H1 (cell line): ENCODE measurements at places on chromosomes 5 and 9. TPM values are rescaled to one million over a fixed set of nuclear protein-coding genes. Genes with fewer than 3 reads are reported as not detected.

Gene ZNF169
- 5.2 and 7.0 TPM in 2 replicates for total RNA-seq

Gene ADAMTSL2
- total RNA-seq, result 0.69 and 0.74 TPM in 2 replicates

- no peak for DNase-seq
- H3K4me1 ChIP-seq, result no peaks in the 10 kb centered on the region
- no peak overlapping the region for H3K4me3 ChIP-seq
- H3K27me3 ChIP-seq, result no peaks in the 10 kb centered on the region
- no peak overlapping the region for H3K27ac ChIP-seq
These were observed 80.3 kb upstream of the PHYKPL start for GRCh38 chr5:178312880-178313282.

GRCh38 chr9:128056086-128056485 is 11.0 kb downstream of the NAIF1 start:
- no peaks in the 10 kb centered on the region for H3K36me3 ChIP-seq
- no peak overlapping the region for H3K27ac ChIP-seq
- no peaks in the 10 kb centered on the region for H3K4me1 ChIP-seq
- H3K4me3 ChIP-seq, result no peak overlapping the region

- H3K36me3 ChIP-seq, result no peaks in the 10 kb centered on the region
- no peak for DNase-seq
These were observed 39.7 kb downstream of the ZNF366 start for GRCh38 chr5:72467461-72467860.

GRCh38 chr9:14633148-14633547 is 60.1 kb downstream of the ZDHHC21 start:
- no peaks in the 10 kb centered on the region for H3K27me3 ChIP-seq
- 0 out of 2 replicates have a peak, but pooled peaks cover 2% of the 10 kb centered on the region for H3K4me1 ChIP-seq
- no peaks in the 10 kb centered on the region for H3K36me3 ChIP-seq
- no peak overlapping the region for H3K4me3 ChIP-seq
- H3K27ac ChIP-seq, result no peak overlapping the region
- DNase-seq, result no peak

DNA sequence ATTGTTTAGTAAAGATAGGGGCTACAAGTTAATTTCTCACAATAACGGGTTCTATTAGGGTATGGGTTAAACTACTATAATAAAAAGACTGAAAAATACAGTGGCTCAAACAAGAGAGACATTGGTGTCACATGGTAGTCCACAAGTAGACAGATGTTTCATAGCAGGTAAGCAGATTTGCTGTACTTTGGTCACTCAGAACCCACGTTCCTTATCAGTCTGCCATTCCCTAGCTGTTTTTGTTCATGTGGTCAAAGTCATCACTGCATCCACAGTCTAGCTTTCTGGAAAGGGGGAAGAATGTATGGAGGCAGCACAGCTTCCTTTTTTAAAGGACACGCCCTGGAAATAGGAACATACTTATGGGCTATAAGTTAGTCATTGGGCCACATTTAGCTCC is 73.0 kb downstream of the SLC12A2 start:
- no peaks in the 10 kb centered on the region for H3K4me1 ChIP-seq
- H3K27me3 ChIP-seq, result no peaks in the 10 kb centered on the region
- no peak overlapping the region for H3K4me3 ChIP-seq
- no peaks in the 10 kb centered on the region; the same call in 1 of the 2 replicates for H3K36me3 ChIP-seq

GRCh38 chr5:154418344-154418820 is 27.4 kb upstream of the SAP30L start:
- no peak overlapping the region for H3K27ac ChIP-seq
- no peaks in the 10 kb centered on the region for H3K36me3 ChIP-seq
- DNase-seq, result no peak
- H3K27me3 ChIP-seq, result no peaks in the 10 kb centered on the region
- H3K4me3 ChIP-seq, result no peak overlapping the region
- peaks cover 4% of the 10 kb centered on the region; the same call in 1 of the 2 replicates for H3K4me1 ChIP-seq
